Right ventricle myocardium superior (tissue), 1 donor: ENCODE measurements at places on chromosomes 4 and X.

DNA sequence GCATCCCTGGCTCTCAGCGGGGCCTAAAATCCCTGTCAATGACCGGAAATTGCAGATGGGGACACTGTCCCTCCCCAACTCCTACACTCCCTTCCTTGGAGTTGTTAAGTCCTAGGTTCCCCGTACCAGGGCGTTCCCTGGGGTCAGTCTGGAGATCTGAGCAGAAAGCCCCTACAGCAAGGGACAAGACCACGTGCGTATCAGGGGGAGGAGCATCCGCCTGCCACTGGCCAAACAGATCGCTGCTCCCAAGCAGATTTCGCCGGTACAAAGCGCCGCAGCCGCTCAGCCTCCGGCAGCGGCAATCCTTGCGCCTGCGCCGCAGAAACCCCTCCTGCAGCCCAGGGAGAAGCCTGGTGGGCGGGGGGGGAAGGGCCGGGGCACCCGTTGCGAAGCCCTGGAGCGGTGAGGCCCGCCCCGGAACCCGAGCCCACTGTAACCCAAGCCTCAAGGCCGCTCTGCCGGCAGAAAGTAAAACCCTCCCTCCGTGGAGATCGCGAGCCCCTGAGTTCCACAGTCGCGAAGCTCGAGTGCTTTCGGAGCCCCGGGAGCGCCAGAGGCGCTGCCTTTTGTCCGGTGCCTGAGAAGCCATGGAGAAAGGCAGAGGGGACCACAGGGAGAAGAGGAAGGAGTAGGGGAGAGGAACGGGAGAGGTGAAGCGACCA, 2.7 kb downstream of the CRMP1 start:
- no peak for DNase-seq

DNA sequence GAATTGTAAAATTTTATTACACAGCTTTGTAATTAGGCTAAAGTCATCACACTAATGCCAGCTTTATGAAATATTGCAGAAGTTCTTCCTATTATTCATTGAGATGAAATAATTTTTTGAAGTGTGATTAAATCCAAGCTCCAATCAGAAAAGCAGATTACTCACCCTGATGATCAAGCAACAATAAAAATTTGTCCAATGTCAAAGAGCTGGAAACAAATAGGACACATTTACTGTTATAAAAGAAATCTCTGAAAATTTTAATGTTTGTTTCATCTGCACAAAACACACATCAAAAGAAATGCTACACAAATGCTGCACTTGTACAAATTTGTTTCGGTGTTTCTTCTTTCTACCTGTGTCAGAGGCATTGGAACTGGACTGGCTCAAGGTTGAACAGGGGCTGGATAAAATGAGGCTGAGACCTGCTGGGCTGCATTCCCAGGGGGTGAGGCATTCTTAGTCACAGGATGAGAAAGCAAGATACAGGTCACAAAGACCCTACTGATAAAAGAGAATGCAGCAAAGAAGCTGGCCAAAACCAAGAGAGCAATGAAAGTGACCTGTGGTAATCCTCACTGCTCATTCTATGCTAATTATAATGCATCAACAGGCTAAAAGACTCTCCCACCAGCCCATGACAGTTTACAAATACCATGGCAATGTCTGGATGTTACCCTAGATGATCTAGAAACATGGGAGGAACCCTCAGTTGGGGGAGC, 78.3 kb downstream of the GASK1B start:
- DNase-seq: no peak

DNA sequence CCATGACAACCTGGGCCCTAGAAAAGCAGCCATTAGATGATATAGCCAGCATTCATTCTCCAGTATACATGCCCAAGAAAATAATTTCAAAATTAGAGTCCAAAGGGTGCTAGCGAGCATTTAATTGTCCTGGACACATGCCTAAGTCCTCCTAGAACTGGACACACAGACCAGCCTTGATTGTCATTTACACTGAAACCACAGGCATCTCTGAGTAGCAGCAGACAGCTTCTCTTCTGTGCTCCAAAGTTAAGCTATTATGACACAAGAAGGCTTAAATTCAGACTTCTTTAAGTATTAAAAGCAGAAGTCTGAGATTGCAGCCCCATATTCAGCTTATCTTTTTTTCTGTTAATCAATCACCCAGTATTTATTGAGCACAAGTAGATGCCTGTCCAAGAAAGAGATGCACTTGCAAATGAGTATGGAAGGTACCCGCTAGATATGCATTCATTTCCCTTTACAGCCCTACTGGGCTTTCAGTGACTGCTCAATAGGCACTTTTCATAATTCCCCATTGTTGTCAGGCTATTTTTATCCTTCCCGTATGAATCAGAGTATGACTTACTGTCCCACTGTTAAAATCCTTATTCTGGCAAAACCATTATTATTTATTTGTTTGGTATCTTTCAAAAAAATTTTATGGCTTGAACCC, 374.1 kb downstream of the FBXW7 start:
- no peak for DNase-seq

DNA sequence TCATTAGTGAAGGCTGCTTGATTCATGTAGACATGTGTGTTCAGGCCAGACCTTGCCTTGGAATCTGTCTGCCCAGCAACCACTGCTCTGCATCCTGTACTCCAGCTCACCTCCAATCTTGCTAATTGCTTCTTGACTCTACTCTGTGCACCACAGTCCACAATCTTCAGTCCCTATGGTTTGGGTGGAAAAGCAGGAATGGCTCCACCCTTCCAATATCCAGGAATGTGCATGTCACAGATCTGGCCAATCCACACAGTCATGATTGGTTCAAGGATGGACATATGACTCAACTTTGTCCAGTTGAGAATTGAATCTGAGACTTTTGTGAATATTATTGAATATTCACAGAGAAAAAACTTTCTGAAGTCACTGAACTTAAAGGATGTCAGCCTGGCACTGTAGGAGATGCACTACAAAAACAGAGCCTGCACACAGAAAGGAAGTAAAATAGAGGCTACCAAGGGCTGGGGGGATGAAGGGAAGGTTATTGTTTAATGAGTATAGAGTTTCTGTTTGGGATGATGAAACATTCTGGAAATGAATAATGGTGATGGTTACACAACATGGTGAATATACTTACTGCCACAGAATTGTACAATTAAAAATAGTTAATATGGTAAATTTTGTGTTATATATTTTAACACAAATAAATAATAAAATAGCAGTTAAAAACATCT, 161.3 kb upstream of the USP38 start:
- DNase-seq: no peak

GRCh38 chr4:186852964-186853391, 129.3 kb upstream of the FAT1 start:
- no peak for DNase-seq

DNA sequence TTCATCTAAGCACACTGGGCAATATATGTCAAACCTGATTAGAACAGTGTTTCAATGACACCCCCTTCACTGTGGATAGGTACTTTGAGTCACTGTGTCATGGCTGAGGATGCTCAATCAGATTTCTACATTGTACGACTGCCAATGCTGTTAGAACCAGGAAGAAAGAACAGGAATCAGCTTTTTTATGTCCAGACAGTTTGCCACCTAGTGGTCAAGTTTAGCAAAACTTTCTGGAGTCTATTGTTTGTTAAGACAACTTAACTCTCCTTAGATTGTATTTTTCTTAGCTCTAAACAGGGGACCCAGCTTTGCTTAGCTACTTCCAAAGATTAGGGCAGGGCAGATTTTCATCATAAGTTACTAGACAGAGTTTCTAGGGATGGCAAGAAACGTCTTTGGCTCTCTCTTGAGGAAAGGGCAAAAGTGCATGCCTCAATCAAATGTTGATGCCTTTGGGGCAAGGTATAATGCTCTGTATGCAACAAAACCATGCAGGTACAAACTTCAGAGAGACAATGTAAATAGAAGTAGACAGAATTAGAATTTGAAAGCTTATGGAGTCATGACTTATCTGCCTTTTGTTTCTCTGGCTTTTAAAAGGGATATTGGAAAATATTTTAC, 40.5 kb upstream of the BMP3 start:
- DNase-seq: no peak

GRCh38 chr4:1968686-1969295, 40.0 kb downstream of the NELFA start:
- DNase-seq: no peak

- no peak for DNase-seq
Measured at GRCh38 chr4:26281881-26282280, 38.9 kb upstream of the RBPJ start.

GRCh38 chrX:74535408-74536151, 78.8 kb downstream of the RLIM start:
- DNase-seq: peak; percentile 83

DNA sequence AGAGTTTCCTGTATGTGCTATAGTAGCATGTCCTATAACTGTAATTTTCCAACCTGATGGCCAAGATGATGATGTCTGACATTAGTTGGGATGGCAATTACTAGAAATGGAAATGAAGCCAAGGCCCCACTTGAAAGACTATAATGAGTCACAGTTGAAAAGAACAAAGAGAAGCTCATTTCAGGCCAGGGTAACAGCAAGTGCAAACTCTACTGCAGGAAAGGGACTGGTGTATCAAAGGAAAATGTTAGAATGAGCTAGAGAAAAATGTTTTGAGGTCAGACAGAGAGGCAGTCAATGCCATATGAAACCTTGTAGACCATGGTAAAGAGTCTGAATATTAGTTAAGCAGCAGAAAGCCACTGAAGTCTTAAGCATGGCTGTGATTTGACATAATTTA, 146.2 kb upstream of the SH3RF1 start:
- DNase-seq: no peak

- DNase-seq: no peak
Measured at GRCh38 chr4:149555146-149555545, 260.5 kb downstream of the IQCM start.

DNA sequence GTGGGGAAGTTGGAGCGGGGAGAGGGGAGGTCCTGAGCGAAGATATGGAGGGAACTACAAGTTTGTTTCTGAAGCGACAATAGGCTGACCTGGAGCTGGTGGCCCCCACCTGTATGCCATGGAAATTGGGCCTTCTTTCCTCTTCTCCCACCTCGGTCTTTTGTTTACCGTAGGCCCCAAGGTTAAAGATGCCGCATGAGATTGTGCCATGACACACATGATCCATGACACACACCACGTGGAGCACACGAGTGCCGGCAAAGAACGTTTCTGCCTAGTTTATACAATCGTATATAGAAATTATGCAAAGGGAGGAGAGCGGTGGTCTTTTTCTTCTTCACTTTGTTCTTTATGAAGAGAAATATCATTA, 408 bp downstream of the TMEM33 start:
- no peak for DNase-seq

DNA sequence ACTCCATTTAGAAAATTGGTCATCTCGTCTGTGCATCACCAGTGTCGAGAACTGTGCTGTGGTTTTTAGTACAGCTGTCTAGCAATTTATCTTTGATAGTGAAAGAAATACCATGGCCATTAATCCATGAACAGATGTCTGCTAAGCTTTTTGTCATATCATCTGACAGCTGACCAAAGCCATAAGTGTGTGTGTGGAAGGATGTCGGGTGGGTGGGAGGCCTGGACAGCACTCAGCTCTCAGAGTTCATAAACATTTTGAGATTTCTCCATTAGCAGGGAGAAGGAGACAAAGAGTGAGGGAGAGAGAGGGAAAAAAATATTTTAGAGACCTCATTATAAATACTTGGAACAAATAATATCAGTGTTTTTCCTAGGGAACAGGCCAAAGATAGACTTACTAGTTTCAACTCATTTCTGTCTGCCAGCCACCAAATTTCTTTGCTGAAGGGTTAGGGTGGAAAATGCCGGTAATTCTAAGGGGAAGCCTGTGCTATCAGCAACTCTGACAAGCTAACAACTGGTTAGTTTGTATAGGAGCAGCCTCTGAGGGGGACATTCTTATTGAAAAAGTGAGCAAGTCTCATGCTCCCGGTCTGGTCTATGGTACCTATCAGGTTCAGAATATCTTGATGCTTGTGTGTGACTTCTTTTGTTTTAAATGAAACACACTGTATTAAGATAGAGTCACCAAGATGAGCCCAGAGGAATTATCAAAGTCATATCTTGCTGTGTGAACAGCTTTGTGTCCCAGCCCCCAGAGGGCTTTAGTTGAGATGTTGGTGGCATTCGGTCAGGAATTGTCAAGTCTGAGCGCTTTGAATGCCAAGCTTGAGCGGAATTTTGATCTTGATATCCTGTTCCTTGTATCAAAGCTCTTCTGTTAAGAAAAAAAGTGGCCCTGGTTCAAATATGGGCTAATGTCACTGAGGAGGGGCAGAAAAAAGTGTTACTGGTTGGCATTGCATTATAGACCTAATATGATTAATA, 41.9 kb upstream of the PDLIM3 start:
- no peak for DNase-seq

DNA sequence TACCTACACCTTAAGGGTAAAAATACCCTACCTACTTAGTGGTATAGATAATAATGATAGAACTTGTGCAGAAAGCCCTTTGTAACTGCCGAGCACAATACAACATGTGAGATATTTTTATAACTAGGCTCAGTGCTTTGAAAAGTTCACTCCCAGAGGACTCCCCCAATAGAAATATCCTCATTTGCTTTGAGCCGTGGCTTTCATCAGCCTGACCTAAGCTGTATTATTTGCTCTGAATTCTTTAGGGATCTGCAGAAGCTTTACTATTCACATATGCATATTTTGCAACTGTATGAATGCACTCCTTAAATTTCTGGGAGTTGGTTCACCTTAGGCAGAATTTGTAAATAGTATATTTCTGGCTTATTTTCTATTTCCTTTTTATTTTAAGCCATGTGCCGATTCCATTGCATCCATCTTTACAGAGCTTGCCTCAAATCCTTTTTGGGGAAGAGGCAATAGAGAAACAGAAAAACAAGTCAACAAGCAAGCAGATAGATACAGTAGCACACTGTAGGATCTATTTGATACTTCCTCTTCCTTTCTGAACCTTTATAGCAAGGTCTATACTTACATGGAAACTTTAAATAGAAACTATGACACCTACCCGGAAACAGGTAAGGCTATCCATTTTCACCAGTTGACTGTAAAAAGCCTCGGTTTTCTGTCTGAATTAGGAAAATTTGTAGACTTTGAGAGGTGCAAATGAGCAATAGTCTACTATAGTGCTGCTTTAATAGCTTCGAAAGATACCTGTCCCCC, 242.5 kb upstream of the VCX3A start:
- DNase-seq: no peak

DNA sequence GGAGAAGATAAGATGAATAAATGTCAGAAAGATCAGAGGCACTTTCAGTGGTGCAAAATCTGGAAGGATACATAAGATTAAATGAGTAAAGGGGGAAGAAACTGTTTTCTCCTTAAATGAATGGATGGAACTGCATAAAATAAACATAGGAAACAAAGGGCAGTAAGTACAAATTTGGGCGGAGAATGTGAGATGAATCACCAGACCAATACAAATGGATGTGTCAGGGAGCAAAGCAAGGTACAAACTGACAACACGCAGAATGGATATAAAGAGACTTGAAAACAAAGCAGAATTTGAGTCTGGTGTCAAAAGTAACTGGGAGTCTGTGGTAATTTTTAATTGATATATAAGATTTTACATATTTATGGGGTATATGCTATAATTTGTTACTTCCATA, 175.3 kb upstream of the PCDH18 start:
- no peak for DNase-seq

GRCh38 chrX:134957836-134958235, 33.0 kb upstream of the SMIM10 start:
- DNase-seq: no peak
